ENCODE measurements at places on chromosomes 3 and 15.

DNA sequence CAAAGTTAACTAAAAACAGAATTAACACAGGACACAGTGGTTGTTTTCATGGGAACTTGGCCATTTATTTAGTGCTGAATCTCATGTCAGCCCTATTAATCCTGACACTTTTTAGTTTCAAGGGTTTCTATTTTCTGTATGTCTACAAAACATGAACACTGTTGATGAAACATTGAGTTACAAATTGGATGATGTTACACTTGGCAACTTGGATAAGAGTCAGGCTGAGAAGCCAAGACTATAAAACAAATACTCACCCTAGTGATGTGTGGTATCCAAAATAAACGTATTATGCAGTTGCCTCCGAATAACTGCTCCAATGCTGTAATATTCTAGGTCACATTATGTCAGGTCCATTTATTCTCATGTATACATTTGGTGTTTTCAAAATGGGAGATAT, 349.6 kb downstream of the ZIC1 start:
- DNase-seq, result no peak

GRCh38 chr3:127337911-127338531, 50.2 kb upstream of the PRR20G start:
- DNase-seq, result no peak

- no peak for DNase-seq
Measured at GRCh38 chr3:72390841-72391240, 457.4 kb downstream of the SHQ1 start.

DNA sequence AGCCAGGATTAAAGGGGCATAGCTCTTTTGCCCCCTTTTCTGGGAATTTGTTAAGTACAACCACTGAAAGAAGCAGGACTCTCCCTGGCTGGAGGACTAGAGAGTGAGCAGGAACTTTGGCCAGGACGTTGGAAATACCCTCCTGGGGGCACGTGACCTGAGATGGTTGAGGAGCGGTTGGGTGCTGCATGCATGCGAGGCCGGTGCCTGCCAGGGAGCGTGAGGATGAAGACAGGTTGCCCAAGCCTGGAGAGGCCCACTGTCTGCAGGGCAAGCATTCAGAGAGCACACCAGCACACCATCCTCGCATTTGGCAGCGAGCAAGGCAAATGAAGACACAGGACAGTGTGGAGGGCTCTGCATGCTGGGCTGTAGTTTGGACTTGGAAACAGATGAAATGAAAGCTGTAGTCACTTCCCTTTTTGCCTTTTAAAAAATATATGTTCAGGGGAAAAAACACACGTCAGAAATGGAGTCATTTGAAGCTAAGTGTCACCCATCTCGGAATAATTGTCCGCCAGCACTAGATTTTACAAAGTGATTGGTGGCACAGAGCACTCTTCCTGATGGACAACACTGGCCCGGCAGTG, 217.6 kb downstream of the SLCO3A1 start:
- no peak for DNase-seq

DNA sequence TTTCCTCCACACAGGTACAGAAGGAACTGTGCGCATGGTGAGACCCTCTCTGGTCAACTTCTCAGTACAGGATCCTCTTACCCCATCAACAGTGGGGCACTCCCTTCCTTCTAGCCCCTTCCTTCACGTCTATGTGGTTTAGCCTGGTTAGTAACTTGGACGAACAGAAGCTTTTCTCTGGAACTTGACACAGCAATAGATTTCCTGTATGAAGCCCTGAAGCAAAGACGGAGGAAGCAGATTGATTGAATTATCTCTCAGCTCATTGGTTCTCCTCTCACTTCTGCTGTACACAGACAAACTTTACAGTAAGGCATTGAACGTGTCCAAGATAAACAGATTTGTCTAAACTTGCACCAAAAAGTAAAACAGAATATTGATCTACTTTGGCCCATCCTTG, at the start of gene CD200R1:
Gene CD200R1 (minus strand): TSS at position 210 of the 400 bp plus-strand sequence. CDS start 246 bp downstream, outside the sequence.
- DNase-seq, result no peak

DNA sequence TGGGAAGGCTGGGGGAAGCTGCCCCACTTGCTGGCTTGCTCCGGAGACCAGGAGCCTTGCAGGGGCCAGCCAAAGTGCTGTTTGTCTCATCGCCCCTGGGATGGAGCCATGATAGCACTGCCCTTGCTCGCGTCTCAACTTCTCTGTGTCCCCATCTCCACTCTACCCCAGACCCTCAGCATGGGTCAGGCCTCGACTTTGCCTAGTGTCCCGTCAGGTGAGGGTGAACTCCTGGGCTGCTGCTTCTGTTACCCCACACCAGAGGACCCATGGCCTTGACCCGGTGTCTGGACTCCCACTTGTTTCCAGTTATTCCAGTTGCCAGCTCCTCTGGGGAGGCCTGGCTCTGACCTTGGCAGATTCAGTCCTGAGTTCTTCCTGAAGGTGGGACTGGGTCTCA, 36.5 kb upstream of the DUSP7 start:
- no peak for DNase-seq

- no peak for DNase-seq
Measured at GRCh38 chr3:62659660-62660059, 215.6 kb downstream of the CADPS start.

DNA sequence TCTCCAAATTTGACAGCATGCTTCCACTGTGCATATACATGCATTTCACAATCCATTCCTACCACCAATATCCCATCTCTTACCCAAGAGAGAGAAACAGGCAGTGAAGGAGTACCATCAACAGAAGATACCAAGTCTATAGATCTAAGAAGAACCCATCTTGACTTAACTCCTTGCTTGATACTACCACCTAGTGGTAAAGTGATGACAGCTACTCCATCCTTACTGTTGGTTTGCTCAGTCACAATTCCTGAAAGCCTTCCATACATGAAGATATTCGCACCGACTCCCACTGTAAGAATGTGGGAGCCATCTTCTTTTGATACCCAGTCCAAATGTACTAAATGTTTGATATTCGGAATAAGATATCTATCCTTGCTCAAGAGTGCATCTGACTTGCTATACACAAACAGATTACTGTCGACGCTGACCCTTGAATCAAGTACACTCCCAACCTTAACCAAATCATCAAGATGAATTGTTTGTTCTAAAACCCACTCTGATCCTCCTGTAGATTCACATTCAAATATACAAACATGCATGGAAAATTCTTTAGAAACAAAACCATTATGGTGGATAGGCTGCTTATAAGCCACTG, 123.1 kb downstream of the DMXL2 start:
- no peak for DNase-seq

DNA sequence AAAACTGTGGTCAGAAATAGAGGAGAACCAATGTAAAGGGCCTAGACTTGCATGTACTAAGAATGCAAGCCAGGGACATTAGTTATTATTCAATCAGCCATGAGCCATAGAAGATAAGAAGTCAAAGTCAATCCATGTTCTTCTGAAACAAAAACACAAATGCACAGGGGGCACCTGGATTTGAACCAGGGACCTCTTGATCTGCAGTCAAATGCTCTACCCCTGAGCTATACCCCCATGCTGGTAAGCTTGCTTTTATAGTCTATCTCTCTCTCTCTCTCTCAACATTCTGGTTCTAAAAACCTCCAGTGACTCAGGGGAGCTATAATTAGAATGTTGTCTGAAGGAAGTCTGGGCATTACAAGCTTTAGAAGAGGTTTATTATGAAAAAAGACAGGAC, 85.6 kb upstream of the ACP3 start:
- no peak for DNase-seq

DNA sequence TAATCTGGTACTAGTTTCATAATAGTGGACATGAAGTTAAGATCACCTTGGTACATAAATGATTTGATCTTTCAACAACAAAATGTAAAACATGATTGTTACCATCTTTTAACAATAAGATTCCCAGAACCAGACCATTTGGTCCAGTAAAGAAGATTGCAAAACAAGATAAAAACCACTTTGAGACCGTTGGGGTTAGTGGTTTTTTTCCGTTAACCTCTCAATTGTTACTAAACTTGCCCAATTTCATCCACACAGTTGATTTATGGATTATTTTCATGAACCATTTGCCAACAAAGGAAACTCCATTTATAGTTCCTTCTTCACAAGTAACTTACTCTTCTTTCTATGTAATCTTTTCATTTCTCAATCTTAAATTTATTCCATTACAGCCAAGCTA, 53.8 kb downstream of the ATP8B4 start:
- DNase-seq, result no peak

Measured in activated gamma-delta T cell (primary cell).